ENCODE measurements at places on chromosomes 2 and 18.

- DNase-seq, result no peak
Measured at GRCh38 chr2:48531141-48531648, 1.2 kb downstream of the STON1 start.

DNA sequence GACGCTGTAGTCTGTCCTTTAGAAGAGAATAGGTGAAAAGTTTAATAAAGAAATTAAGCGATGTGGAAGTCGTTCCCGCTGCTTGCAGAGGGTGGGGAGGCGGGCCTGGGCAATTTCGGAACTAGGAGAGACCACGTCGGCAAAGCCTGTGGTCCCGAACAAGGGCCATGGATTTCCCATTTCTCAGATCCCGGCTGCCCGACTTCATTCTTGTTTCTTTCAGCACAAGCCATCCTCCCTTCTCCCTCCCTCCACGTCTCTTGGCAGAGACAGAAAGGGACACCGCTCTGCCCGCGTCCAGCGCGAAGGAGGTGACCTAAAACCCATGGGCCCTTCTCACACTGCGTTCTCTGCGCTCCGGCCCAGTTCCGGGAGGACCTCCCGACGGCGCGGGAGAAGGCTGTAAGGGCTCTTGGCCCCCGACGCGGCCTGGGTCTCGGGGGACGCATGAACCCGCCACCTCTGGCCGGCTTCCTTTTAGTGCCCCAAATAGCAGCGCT lies 2.2 kb upstream of the BCL2L11 start:
- DNase-seq, result no peak

- no peak for DNase-seq
Measured at GRCh38 chr18:10591896-10592295, 66.1 kb downstream of the NAPG start.

- DNase-seq, result no peak
Measured at GRCh38 chr2:95261602-95262001, 12.6 kb upstream of the PROM2 start.

DNA sequence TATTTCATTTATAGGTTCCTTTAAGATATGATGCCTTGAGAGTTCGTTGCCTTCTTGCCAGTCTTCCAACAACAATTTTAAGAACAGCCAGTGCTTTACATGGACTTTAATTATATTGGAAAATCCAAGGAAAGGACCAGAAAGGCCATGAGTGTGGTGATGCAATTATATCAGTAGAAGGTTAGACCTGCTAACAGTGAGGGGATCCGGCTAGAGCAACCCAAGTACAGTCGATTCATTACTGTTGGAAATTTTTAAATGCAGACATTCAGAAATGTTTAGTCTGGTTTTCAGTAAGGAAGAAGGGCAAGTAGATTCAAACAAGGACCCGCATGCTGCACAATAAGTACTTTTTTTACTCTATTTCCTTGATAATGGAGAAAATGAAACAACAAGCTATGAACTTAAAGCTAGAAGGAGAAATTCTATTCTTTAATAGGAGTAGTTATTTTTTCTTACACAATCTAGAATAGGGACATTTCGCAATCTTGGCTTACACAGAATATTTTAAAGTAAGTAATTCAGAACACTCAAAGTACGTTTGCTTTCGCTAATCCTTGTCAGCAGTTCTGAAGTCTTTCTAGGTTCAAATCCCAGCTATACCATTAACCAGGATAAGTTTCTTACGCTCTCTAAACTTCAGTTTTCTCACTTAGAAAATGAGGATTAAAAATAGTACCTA lies 405.5 kb downstream of the MEIS1 start:
- DNase-seq, result no peak
